Sigmoid colon (tissue), 7 donors: ENCODE measurements at places on chromosomes 7 and 10.
A peak's percentile ranks its signal among the peaks of the same experiment; 100 is the strongest.

DNA sequence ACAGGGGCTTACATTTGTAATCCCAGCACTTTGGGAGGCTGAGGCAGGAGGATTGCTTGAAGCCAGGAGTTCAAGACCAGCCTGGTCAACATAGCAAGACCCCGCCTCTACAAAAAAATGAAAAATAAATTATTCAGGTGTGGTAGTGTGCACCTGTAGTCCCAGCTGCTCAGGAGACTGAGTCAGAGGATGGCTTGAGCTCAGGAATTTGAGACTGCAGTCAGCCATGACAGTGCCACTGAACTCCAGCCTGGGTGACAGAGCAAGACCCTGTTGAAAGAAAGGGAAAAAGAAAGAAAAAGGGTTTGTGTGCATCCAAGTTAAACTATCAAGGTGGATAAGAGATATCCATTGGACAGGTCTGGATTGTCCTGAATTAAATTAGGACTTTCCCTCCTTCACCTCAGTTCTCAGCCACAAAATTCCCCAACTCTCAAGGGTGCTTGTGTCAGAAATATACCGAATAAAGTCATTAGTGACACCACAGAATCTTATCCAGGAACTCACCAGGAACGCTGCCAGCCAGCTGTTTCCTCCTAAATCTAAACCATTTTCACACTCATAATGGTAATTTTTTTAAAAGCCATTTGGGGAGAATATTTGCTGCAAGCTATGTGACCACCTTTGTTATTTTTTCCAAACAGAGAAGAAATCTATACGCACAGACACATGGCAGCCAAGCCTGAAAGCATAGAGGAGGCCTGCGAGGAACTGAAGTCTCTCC is 12.0 kb downstream of the AFAP1L2 start:
- peak; percentile 58 for DNase-seq

- no peak for DNase-seq
Observed at GRCh38 chr7:104469166-104469820, 140.9 kb downstream of the LHFPL3 start.

DNA sequence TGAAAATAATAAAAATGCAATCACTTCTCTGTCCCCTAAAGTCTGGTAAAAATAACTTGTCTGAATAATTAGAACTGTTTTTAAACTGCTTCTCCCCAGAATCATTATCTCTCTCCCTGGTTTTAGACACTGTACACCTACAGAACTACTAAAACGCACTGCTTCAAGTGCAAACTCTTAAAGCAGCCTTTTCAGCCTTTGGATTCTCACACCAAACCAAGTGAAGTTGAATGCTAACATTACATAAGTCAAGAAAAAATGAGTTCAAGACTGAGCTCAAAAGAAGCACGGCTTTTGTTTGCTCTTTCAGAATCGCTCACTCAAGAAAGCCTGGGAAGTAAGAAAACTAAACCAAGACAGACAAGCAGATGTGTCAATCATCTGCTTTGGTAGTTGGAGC is 188.8 kb downstream of the LSM5 start:
- no peak for DNase-seq

DNA sequence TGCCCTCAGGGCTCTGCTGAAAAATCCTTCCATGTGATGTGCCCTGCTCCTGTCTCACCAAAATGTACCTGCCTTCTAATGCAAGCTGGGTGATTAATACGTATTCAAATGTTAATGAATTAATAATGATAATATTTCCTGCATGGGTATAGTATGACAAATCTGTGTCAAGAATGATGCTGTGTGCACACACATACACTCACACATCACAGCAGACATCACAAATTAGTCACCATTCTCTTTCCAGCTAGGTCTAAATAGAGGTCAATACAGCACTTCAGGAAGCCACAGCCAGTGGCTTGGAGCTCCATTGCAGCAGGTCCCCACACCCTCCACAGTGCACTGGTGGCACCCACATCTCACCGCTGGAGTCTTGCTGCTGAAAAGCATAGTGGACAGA is 681.2 kb upstream of the NRP1 start:
- no peak for DNase-seq

GRCh38 chr10:93826355-93826754 is 67.4 kb upstream of the SLC35G1 start:
- DNase-seq: no peak

DNA sequence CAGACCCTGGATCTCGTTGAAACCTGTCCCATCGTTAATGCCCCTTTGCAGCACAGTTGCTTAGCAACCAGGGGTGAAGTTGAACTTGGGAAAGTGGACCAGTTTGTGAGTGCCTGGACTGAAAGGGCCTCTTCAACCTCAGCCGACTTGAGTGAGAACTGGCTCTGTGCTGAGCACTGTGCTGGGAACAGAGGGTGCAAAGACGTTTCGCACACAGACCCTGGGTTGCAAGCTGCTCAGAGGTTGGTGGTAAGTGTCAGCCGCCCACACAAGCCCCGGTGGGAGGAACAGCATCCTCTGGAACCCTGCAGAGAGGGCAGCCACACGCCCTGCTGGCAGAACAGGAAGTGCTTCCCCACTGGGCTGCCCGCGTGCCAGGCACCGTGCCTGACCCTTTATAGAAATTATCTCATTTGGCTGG is 89.2 kb downstream of the CARD11 start:
- peak; percentile 42 for DNase-seq

DNA sequence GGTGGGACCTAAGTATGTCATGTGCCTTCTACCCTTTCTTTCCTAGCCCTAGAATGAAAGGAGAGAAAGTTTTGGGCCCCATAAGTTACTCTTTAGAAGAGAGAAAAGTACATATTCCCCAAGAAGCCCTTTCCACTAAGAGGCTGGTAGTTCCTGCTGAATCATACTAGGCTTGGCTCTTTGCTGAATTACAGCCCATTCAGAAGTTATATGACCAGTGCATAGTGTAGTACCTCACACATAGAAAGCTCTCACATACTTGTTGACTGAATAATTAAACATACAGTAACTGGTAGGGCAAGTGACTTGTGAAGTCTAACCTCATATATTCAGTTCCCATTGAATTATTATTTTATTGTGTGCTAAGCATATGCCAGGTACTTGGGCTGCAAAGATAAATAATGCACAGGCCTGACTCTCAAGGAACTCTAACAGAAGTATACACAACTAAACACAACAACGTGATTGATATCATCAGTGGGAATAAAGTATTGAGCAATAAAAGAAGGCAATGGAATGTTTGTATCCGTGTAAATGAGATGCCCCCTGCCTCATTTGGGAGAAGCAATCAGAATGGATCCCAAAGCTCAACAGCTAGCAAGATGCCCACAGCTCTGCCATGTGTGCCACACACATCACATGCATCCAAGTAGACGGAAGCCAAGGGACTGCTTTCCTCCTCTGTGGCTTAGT is 38.9 kb upstream of the UBN2 start:
- no peak for DNase-seq

- peak; percentile 5 for DNase-seq
Observed at GRCh38 chr7:159071260-159071659, 73.4 kb downstream of the VIPR2 start.

- peak; percentile 82 for DNase-seq
Observed at GRCh38 chr7:67377939-67378862, 381.6 kb downstream of the TYW1 start.

DNA sequence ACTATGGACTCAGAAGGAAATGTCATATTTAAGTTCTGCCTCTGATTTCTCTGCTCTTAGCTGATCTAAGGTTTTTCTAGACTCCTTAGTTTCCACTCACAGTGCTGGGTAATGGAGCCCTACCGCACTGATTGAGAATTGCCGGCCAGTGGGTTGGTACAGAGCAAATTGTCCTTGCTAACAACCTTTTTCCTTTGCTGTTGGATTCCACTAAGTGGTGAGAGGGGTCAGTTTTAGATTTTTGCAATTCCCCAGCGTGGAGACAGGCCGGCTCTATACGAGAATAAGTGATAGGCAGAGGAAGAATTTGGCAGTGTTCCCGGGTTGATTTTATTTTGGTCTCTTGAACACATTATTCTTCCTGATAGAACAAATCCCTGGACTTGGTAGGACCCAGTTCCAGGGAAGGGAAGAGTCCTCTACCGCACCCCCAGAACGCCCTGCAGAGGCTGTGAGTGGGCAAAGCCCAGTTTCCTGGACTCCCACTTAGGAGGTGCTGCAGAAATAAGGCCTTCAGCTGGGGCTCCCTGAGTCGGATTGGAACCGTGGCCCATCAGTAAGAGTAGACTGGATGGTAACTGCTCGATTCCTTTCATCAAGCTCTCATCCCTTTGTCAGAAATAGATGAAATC is 3.0 kb upstream of the NRP1 start:
- DNase-seq: no peak

DNA sequence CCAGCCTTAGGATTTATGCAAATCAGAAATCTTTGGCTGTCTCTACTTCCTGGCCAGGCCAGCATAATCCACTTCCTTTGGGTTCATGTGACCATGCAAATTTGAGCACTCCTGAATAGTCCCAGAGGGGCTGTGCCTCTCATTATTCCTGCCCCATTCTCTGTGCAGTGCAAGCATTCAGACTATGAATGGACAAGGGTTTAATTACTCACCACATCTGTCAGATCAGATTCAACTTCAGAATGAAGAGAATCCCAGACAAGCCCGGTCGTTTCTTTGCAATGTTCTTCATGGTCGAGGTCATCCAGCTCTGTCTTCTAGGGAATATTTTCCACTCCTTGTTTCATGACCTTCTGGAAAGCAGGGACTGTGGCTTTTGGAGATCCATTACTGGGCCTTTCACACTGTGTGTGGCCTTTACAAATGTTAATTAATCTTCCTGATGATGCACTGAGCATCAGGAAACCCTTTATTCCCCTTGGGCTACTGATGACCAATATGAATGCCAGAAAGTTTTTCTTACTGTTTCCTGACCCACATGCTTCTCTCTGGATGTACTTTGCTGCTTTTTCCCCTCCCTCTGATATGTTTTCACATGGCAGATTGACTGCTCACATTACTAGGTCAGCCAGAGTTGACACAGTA is 217.6 kb upstream of the TCF7L2 start:
- no peak for DNase-seq

- DNase-seq: no peak
Observed at GRCh38 chr7:26117142-26117807, 34.7 kb upstream of the NFE2L3 start.

GRCh38 chr7:149214020-149214720 is 18.8 kb downstream of the ZNF282 start:
- DNase-seq: no peak
